Activated T-cell treated with anti-CD3 and anti-CD28 coated beads for 4 hours (primary cell): ENCODE measurements at places on chromosomes 7 and 10.

- no peak for DNase-seq
Observed at GRCh38 chr7:74499835-74500388, 46.2 kb downstream of the GTF2IRD1 start.

GRCh38 chr10:44910602-44911001 is 535 bp upstream of the TMEM72 start:
- DNase-seq: no peak

DNA sequence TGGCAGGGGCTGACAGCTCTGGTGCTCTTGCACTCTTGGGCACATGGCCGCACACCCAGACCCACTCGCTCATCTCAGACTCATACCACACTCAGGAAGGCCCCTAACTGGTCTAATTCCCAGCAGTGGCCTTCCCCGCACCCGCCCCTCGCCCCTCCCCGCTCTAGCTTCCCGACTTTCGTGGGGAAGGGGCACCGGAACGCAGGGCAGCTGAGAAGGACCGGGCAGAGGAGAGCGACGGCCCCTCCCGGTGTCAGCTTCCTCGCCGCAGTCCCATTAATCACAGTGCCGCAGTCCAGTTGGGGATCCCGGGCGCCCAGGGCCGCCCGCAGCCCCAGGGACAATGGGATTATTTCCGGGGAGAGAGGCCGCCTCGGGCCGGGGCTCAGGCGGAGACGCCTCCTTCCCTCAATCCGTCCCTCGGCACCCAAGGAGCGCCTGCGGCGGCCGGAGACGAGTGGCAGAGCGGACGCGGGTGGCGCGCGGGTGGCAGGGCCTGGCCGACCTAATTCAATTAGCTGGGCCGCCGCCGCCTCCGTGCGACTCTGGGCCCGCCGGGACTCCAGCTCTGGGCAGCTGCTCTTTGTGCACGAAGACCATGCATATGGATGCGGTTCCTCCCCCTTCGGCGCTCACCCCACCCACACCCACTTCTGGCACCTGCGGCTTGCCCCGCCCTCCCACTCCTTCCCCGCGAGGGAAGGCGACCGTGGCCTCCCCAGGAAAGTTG is 7.8 kb upstream of the TLX1 start:
- DNase-seq: no peak

GRCh38 chr7:28328146-28328545 is 84.2 kb upstream of the CREB5 start:
- no peak for DNase-seq

- DNase-seq: no peak
Observed at GRCh38 chr10:21526860-21527597, 1.5 kb upstream of the SKIDA1 start.

GRCh38 chr7:95088536-95089215 is 181.3 kb downstream of the PPP1R9A start:
- no peak for DNase-seq
